ENCODE measurements at places on chromosomes 1 and 21. TPM values are rescaled to one million over a fixed set of nuclear protein-coding genes. Genes with fewer than 3 reads are reported as not detected.

NFASC gene
- not detected for polyA plus RNA-seq

- H3K4me1 ChIP-seq = no peaks in the 10 kb centered on the region
- no peak for DNase-seq
- no peaks in the 10 kb centered on the region for H3K27me3 ChIP-seq
- no peak overlapping the region for H3K4me3 ChIP-seq
- H3K27ac ChIP-seq = no peak overlapping the region
Measured at GRCh38 chr1:66731170-66731865, 20.9 kb upstream of the DYNLT5 start.

GRCh38 chr1:211894312-211894711, 63.7 kb upstream of the LPGAT1 start:
- no peak overlapping the region for H3K27ac ChIP-seq
- no peak overlapping the region for H3K4me3 ChIP-seq
- 0 out of 3 replicates have a peak, but pooled peaks cover 3% of the 10 kb centered on the region for H3K27me3 ChIP-seq
- H3K4me1 ChIP-seq = no peaks in the 10 kb centered on the region
- H3K36me3 ChIP-seq = no peaks in the 10 kb centered on the region
- DNase-seq = no peak

DNA sequence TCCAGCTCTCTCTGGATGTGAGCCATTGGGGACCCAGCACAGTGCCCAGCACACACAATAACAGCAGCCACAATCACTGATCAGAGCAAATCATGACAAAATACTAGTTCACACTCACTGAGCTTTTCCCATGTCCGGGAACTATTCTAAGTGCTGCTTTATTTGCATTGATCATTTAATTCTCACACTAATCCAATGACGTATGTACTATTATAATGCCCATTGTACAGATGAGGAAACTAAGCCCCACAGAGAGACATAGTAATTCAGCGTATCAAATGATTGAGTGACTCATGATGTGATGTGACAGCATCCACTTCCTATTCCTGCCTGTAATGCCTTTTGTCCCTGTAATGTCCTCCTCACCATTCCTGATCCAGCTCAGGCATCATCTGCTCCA, 1.9 kb upstream of the S100A8 start:
- no peak overlapping the region for H3K27ac ChIP-seq
- peaks cover 52% of the 10 kb centered on the region for H3K27me3 ChIP-seq
- DNase-seq = no peak

DNA sequence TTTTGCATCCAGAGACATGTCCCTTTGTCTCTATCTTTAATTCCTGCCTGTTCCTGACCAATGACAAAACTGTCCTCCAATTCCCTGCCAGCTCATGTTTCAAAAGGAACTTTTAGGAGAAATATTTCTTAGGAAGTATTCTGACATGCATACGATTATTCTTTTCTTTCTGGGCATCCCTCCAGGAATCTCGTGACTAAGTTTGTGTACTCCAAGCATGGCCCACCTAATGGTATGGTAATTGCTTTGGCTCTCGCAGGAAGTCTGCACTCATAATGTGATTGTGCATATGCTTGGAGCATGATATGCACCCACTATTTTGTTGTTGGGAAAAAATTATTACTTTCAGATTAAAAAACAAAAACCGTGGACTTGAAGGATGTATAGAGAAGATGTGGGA, 256.4 kb downstream of the PRDM2 start:
- no peaks in the 10 kb centered on the region for H3K36me3 ChIP-seq
- DNase-seq = no peak
- H3K27me3 ChIP-seq = peaks cover 2% of the 10 kb centered on the region
- H3K4me1 ChIP-seq = peaks cover 9% of the 10 kb centered on the region
- H3K4me3 ChIP-seq = no peak overlapping the region
- H3K27ac ChIP-seq = no peak overlapping the region

HES2 gene
- polyA plus RNA-seq = not detected

DNA sequence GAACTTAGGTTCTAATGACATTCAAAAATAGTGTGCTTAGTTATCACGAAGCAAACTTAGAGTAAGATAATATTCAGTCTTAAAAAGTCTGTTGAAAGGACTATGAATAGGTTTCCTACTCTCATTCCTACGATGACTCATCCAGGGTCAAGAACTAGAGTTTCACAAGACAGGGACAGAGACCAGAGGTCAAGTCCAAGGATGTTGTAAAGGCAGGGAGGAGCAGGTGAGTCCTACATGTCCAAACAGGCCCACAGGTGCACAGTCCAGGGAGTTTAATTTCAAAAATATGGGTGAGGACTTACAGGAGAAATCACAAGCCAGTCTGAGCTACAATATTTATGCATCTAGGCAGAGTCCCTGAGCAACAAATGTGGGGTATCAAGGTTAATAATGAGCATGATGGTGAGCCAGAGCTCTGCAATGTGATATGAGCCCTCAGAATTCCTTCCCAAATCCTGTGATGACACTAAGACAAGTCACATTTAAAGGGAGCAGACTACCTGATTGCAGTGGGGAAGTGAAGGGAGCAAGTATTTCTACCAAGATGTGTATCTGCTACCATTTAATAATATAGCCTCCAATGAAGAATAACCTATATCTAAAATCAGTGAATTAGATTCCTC, 100.0 kb upstream of the NRIP1 start:
- H3K36me3 ChIP-seq = no peaks in the 10 kb centered on the region
- no peak overlapping the region for H3K27ac ChIP-seq
- no peaks in the 10 kb centered on the region for H3K4me1 ChIP-seq

DNA sequence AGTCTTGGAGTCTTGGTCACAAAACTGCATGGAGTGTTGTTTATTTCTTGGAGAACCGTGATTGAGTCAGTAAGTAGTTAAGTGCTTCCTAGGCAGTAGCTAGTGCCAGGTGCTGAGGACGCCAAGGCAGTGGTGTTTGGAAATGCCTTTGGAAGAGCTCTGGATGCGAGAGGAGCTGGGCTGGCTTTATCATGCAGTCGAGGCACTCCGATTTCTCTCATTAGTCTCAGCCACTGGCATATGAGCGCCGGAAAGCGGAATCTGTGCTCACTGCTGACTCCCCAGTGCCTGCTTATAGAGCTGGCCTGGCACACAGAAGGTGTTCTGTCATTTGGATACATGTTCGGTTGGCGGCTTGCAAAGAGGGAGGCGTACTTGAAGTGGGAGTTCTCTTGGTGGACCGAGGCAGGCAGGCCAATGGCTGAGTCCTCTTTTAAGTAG, 3.6 kb downstream of the TENT5C start:
- DNase-seq = no peak
- no peak overlapping the region for H3K27ac ChIP-seq
- peaks cover 74% of the 10 kb centered on the region for H3K4me1 ChIP-seq

CFAP57 gene
- polyA plus RNA-seq = 0.05 TPM

DNA sequence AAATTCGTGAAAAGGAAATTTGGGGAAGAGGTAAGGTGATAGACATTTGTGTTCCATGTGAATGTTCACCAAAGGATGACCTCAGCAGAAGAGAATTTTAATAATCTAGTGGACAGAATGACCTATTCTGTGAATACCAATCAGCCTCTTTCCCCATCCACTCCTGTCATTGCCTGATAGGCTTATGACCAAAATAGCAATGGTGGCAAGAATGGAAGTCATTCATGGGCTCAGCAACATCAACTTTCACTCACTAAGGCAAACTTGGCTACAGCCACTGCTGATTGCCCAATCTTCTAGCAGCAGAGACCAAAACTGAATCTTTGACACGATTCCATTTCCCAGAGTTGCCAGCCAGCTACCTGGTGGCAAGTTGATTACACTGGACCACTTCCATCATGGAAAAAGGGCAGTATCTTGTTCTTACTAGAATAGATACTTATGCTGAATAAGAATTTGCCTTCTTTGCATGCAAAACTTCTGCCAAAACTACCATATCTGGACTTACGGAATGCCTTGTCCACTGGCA, 348.7 kb upstream of the PBX1 start:
- no peaks in the 10 kb centered on the region for H3K27me3 ChIP-seq
- H3K36me3 ChIP-seq = no peaks in the 10 kb centered on the region
- H3K4me1 ChIP-seq = no peaks in the 10 kb centered on the region
- no peak overlapping the region for H3K27ac ChIP-seq
- H3K4me3 ChIP-seq = no peak overlapping the region
- no peak for DNase-seq

DNA sequence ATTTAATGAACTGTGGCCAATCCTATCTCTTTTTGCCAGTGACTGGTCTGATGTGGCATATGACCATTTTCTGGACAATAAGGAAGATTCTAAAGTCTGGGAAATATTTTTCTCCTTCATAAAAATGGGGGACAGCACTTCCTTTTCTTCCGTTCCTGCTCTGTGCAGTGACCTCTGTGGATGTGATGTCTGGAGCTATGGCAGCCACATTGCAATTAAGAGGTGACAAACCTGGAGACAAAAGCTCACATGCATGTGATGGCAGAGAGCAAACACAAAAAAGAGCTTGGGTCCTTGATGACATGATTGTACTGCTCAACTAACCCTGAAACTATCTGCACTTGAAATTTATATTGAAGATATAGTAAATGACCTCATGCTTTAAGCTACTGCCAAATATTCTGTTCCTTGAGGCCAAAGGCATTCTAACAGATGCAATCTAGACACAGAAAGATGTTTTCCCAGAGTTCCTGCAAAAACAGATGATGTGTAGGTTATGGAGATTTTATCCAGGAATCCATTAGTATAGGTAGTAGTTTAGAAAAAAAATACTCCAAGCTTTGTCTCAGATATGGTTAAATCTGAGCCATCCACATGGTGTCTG, 2.2 kb upstream of the MAGI3 start:
- no peak overlapping the region for H3K27ac ChIP-seq
- DNase-seq = no peak
- no peaks in the 10 kb centered on the region for H3K36me3 ChIP-seq
- H3K4me3 ChIP-seq = no peak overlapping the region
- peaks cover 23% of the 10 kb centered on the region for H3K4me1 ChIP-seq
- peaks cover 6% of the 10 kb centered on the region for H3K27me3 ChIP-seq

DNA sequence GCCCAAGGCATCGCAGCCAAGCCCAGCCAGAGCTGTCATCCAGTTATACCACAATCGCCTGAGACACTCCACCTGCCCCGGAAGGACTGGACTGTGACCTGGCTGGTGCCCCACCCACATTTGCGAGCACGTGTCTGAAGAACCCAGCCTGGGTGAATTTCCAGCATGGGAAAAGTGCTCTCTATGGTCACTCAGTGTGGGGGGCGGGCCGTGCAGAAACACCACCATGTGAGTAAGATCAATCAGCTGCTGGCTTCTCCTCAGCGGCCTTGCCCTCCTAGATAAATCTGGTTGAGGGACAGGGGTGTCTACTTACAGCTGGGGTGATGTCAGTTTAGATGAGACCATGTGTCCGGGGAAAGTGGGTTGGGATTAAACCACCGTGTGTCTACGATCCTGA, 44.8 kb downstream of the URB1 start:
- no peak overlapping the region for H3K4me3 ChIP-seq
- peaks cover 100% of the 10 kb centered on the region for H3K36me3 ChIP-seq
- DNase-seq = no peak
- H3K27ac ChIP-seq = no peak overlapping the region
- H3K4me1 ChIP-seq = no peaks in the 10 kb centered on the region

DNA sequence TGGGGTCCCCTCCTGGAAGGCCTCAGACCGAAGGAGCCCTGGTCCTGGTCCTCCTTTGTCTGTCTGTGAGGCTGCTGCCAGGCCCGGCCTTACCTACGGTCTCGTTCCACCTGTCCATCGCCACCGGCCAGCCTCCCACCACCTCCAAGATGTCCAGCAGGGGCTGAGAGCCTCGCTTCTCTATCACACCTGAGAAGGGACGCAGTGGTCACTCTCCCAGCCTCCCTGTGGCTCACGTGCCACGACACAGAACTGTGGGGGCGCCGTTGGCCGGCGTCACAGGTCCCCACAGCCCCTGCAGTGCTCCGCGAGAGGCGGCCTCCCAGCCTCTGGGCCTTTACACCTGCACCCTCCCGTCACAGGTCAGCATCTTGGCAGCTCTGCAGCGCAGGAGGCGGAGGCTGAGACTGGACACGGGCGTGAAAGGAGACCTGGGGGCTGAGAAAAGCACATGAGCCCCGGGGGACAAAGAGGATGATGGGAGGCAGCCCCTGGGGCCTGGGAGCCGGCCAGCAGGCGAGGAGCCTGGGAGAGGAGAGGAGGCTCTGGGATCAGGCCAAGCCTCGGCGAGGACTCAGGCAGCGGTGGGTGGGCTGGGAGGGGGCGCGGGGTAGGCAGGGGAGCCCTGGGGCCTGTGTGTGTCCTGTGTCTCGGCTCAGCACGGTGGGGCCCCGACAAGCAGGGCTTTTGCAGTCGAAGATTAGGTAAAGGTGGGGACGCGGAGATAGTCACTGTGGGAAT, 20.5 kb downstream of the PRXL2B start:
- no peaks in the 10 kb centered on the region for H3K4me1 ChIP-seq
- H3K4me3 ChIP-seq = no peak overlapping the region
- no peak overlapping the region for H3K27ac ChIP-seq
- no peak for DNase-seq
- H3K27me3 ChIP-seq = peaks cover 60% of the 10 kb centered on the region

- H3K36me3 ChIP-seq = no peaks in the 10 kb centered on the region
- H3K4me3 ChIP-seq = no peak overlapping the region
- peaks cover 42% of the 10 kb centered on the region for H3K4me1 ChIP-seq
- peaks cover 17% of the 10 kb centered on the region for H3K27me3 ChIP-seq
Measured at GRCh38 chr1:154867841-154868605, 2.1 kb downstream of the KCNN3 start.

KCNN3 gene
- polyA plus RNA-seq = not detected

RPE65 gene
- polyA plus RNA-seq = not detected

- H3K4me1 ChIP-seq = no peaks in the 10 kb centered on the region
- DNase-seq = no peak
- H3K27ac ChIP-seq = no peak overlapping the region
Measured at GRCh38 chr1:100461222-100461621, 76.7 kb upstream of the GPR88 start.

KRTAP10-7 gene
- not detected for polyA plus RNA-seq

- no peak overlapping the region for H3K4me3 ChIP-seq
- no peaks in the 10 kb centered on the region for H3K36me3 ChIP-seq
- no peaks in the 10 kb centered on the region for H3K27me3 ChIP-seq
- no peaks in the 10 kb centered on the region for H3K4me1 ChIP-seq
- no peak overlapping the region for H3K27ac ChIP-seq
Measured at GRCh38 chr1:165424454-165425216, 20.3 kb downstream of the RXRG start.

DNA sequence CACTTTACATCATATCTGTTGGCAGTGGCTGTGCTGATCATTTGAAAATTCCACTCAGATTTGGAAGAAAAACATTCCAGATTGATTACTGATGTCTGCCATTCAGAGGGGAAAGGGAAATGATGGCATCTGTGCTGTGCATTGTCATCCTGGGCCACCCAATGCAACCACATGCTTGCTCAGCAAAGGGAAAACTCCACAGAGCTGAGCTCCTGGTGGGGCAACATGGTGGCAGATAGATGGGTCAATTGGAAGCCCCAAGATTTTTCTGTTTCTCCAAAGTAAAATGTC, 11.8 kb downstream of the OXCT2 start:
- H3K27me3 ChIP-seq = no peaks in the 10 kb centered on the region
- peaks cover 40% of the 10 kb centered on the region for H3K36me3 ChIP-seq
- no peak for DNase-seq
- no peak overlapping the region for H3K4me3 ChIP-seq
- H3K27ac ChIP-seq = no peak overlapping the region
